ENCODE measurements at places on chromosomes 2 and 18.
A peak's percentile ranks its signal among the peaks of the same experiment; 100 is the strongest.

DNA sequence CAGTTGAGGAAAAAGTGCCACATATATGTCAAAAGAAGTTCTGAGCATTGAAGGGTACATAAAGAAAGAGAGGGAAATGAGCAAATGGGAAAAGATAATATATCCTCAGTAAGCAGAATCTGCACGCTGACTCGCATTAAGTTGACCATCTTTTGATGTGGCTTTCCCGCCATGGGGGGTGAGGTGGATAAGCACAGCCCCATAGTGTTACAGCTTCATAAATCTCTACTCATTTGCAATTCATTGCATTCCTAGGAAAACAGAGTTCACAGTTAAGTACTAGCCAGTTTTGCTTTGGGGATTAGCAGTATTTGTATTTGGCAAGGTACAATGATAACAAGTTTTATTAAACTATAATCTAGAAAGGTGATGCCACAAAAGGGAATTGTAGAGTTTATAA lies 814.2 kb downstream of the LRP1B start:
- no peak for DNase-seq

- no peak for DNase-seq
These were observed 913 bp downstream of the RNF152 start for GRCh38 chr18:61891894-61892293.

DNA sequence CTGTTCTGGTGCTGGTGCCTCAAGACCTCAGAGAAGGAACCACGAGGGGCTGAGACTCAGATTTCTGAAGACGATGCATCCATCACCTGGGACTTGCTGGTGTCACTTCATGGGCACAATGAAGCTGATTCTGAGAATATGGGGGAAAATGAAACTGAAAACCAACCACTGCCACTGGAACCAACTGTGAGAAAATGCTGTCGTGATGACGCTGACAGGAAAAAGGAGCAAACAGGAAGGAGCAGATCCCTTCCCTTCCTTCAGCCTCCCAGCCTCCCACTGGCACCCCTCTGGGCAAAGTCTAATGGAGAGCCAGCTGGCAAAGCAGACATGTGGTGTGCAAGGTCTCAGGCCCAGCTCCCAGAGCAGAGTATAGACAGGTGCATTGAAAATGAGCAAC lies 109.7 kb downstream of the FOXI3 start:
- no peak for DNase-seq

- DNase-seq: peak; percentile 41
These were observed 1.7 kb downstream of the INPP5D start for GRCh38 chr2:233061591-233062450.

DNA sequence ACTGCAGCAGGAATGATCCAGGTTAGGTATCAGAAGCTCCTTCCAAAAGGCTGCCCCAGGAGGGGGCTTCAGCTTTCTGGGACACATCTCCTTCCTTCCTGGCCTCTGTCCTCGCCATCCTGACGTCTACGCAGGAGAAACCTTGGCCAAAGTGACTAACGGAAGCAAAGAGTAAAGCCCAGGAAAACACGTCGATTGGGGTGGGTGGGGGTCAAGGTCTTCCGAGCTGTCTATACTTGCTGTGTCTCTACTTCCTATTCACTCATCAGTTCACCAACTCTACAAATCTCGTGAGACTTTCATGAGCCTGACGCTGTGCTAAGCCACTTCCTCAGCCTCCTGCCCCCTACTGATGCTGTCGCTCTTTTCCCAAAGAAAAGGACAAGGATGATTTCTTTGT lies 212.6 kb downstream of the TNS1 start:
- DNase-seq: no peak

DNA sequence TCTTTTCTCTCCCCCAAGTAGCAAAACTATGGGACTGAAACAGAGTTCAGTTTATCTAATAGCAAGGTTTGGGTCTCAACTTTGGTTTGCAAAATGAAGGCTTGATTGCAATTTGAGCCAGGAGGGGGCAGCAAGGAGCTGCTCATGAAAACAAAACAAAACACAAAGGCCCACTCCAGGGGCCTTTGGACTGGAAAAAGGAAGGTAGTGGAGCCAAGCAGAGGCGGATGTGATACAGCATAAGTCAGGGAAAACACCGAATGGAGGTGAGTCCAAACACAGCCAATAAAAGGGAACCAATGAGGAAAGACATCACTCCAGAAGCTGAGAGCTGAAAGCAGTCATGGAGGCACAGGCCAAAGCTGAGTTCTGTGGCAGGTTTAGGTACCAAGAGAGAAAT lies 799.7 kb upstream of the ACVR2A start:
- DNase-seq: no peak

- peak; percentile 16 for DNase-seq
These were observed 27.1 kb downstream of the HS1BP3 start for GRCh38 chr2:20623741-20624155.

DNA sequence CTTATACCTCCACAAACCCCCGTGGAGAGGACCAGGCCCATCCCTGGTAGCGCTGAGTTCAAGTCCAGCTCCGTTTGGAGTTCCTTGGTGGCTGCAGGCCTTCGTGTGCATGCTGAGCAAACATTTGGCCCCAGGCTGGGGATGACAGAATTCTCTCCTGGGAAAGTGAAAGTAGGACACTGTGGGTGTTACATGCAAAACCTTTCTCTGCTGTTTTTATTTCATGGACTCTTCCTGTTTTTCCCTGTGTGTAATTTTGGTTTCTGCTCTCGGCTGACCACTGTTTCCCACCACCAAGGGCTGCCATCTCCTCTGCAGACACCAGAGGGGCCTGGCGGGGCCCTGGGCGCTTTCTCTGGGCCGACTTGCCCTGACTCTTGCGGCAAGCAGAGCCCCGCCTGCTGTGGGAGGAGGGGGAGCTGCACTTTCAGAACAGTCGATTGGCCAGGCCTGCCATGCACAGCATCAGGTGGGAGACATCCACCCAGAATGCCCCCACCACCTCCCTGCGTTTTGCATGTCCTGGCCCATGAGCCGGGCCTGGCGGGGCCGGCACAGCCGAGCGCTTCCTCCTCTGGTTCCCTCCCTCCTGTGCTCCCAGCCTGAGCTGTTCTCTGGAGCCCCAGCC lies 102.4 kb downstream of the CABLES1 start:
- DNase-seq: peak; percentile 36

Data from gastrocnemius medialis (tissue), 4 donors.